Adipose tissue (tissue), 3 donors: ENCODE measurements at places on chromosomes 1 and 21. TPM values are rescaled to one million over a fixed set of nuclear protein-coding genes. Genes with fewer than 3 reads are reported as not detected.

The UBXN10 gene
- 0.34 TPM for polyA plus RNA-seq

The TRIM67 gene
- polyA plus RNA-seq, result 0.03 TPM

The CD48 gene
- polyA plus RNA-seq, result 3.7 TPM

The AMY1B gene
- polyA plus RNA-seq, result 0.30 TPM

The ERICH3 gene
- 0.05 TPM for polyA plus RNA-seq

The UBASH3A gene
- 0.56 TPM for polyA plus RNA-seq

The SLAMF9 gene
- not detected for polyA plus RNA-seq

The HCRTR1 gene
- polyA plus RNA-seq, result 0.25 TPM

The DDR2 gene
- 101 TPM for polyA plus RNA-seq

The CDK11A gene
- polyA plus RNA-seq, result 10.5 TPM

The HMCN1 gene
- 6.9 TPM for polyA plus RNA-seq

The FAM43B gene
- polyA plus RNA-seq, result 0.80 TPM

The RIMKLA gene
- polyA plus RNA-seq, result 0.64 TPM

The CHIA gene
- not detected for polyA plus RNA-seq

The GPR161 gene
- 2.8 TPM for polyA plus RNA-seq

The ARHGEF10L gene
- polyA plus RNA-seq, result 71.8 TPM

The RNF186 gene
- not detected for polyA plus RNA-seq

The FAAH gene
- polyA plus RNA-seq, result 24.6 TPM

The PTAFR gene
- 3.0 TPM for polyA plus RNA-seq

The TSPEAR gene
- polyA plus RNA-seq, result 0.56 TPM

The SPSB1 gene
- 153 TPM for polyA plus RNA-seq

The HJV gene
- polyA plus RNA-seq, result not detected

The FNBP1L gene
- polyA plus RNA-seq, result 11.5 TPM

The FCRL5 gene
- polyA plus RNA-seq, result not detected

The ESRRG gene
- 2.2 TPM for polyA plus RNA-seq

The CAP1 gene
- 196 TPM for polyA plus RNA-seq

The PODN gene
- polyA plus RNA-seq, result 209 TPM

The RGSL1 gene
- polyA plus RNA-seq, result not detected

The HFM1 gene
- polyA plus RNA-seq, result 1.2 TPM

The PLA2G2D gene
- polyA plus RNA-seq, result not detected

The PERM1 gene
- polyA plus RNA-seq, result 2.0 TPM

The SIM2 gene
- polyA plus RNA-seq, result 0.51 TPM

The KIRREL1 gene
- 19.7 TPM for polyA plus RNA-seq
